ENCODE measurements at places on chromosomes 4 and X.

GRCh38 chr4:18180122-18180521, 158.6 kb upstream of the LCORL start:
- DNase-seq: no peak

DNA sequence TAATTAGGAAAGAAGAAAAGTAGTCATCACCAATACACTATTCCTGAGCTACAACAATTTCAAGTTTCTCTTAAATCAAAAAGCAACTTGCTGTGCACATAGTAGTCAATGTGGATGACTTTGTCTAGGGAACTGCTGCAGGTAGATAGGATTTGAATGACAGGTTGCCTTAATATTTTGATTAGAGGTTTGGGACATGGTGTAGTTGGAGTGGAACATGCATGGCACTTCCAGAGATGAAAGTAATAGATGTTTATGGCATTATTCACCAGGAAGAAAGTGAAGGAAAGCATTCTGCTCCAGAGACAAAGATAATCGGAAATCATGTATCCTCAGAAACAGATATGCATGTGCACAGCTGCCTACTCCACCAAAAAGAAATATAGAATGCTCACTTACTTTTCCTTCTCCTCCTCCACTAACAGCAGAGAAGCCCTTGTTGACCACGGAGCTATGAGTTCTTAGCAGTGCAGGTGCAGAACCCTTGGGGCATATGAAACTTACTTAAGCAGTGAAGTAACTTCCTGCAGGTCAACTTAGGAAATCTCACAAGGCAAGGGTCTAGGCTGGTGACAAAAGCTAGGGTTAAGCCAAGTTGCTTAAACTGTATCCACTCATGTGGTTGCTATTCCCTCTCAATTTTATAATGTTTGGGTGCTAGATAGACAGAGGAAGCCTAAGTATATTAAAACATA, 390.8 kb downstream of the HNRNPD start:
- DNase-seq: no peak

- no peak for DNase-seq
Measured at GRCh38 chr4:184648054-184648312, 1.3 kb downstream of the CASP3 start.

- DNase-seq: no peak
Measured at GRCh38 chrX:10502961-10503360, 117.4 kb downstream of the MID1 start.

- DNase-seq: no peak
Measured at GRCh38 chr4:174210952-174211490, 72.4 kb downstream of the FBXO8 start.

DNA sequence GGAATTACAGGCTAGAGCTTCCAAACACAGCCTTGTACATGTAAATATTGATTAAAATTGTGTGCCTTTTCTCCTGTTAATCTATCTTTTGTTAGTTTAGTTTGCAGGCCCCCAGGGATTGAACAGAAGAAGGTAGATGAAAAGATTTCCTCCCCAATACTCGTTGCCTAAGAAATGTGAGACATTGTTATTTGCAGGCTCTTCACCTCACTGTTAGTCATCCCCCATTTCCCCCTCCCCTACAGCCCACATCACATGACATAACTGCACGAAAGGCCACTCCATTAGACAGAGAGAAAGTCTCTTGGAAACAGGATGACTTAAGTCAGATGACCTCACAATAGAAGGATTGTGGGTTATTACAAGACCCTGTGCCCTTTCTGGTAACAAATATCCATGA, 13.3 kb upstream of the MID1 start:
- no peak for DNase-seq

DNA sequence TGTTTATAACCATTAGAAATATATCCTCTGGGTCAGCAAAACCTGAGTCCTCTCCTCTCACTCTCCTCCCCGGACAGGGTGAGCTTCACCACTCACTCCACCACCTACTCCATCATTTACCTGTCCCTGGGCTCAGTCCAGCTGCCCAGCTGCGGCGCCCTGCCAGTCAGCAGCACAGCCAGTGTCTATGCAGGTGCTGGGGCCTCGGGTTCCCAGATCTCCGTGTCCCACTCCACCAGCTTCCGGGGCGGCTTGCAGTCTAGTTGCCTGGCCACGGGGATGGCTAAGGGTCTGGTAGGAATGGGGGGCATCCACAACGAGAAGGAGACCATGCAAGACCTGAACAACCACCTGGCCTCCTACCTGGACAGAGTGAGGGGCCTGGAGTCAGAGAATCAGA, 662.2 kb upstream of the ACTRT1 start:
- no peak for DNase-seq

DNA sequence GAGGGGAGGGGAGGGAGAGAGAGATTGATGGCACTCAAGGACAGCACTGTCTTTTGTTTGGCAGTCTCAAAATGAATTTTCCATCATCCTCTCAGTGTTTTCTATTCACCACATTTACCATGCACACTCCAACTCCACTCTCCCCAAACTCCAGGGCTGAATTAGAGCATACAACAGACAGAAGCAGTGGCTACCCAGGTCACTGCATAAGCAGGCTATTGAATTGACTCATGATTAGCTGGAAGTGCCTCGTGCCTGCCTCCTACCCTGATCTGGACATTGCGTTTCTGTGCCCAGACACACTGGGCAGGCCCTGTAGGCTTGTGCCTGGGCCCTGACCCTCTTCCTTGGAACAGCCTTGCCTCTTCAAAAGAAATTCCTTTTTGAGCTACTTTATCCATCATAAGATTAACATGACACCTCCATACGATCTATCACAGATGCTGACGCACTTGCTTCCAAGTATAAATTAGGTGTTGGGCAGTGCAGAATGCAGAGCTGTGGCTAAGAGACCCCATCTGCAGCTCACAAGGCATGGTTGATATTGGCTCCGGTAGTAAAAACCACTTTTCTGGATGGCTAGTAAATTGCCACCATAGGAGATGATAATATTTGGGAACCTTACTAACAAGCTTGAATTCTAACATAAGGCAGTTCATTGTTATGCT, 752.9 kb downstream of the RPA4 start:
- DNase-seq: no peak

DNA sequence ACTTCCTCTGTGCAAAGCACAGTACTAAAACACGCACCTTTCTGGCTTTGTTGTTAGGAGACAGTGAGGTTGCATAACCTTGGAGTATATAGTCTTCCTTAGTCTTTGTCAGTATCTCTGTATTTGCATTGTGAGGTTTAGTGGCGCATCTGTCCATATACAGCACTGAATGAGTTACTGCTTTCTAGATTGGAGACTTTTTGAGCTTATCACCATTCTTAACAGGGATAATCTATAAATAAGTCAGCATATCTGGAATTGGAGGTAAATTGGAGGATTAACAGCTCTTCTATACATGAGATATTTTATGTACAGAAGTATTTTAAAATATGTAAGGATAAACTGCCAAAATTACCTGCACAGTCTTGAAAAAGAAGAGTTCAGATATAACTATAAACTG, 4.3 kb downstream of the FHDC1 start:
- no peak for DNase-seq

DNA sequence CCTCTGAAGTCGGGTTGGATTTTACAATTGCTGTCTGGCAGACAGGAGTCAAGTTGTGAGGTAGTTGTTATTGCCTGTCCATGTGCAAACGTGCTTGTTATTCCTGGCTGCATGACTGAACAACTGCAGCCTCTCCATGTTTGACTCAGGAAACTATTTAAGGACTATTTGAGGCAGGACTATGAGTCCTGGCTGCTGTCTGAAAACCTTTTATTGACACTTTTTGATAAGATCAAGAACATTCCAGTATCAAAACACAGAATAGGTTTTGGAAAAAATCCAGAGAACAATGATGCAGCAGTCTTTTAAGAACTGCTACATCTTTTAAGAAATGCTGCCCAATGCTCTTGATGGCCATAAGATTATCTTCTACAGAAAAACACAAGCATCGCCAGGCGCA, 10.0 kb upstream of the SPRY1 start:
- no peak for DNase-seq

- no peak for DNase-seq
Measured at GRCh38 chrX:265502-265901, 15.7 kb upstream of the PLCXD1 start.

DNA sequence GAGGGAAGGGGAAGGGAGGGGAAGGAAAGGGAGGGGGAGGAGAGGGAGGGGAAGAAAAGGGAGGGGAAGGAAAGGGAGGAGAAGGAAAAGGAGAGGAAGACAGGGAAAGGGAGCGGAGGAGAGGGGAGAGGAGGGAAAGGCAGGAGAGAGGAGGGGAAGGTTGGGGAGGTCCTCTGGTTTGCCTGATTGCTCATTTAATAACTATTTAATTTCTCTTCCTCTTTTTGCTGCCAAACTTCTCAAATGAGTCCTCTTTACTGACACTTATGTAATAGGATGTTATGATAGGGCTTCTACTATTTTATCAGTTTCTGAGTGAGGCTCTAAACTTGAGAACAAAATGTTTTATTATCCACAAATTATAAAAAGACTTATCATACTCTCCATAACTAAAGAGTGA, 35.4 kb upstream of the PPA2 start:
- no peak for DNase-seq
